Daoy (cell line): ENCODE measurements at places on chromosomes 7 and 10. TPM values are rescaled to one million over a fixed set of nuclear protein-coding genes. Genes with fewer than 3 reads are reported as not detected.

The AGR3 gene
- not detected in 2 replicates for total RNA-seq

The UFSP1 gene
- 4.8 and 6.1 TPM in 2 replicates for total RNA-seq

The IFIT1B gene
- total RNA-seq = 0.09 TPM in 1 of 2 replicates, not detected in the other

The ANKRD1 gene
- 94.4 and 124 TPM in 2 replicates for total RNA-seq

The PTPRE gene
- total RNA-seq = 2.6 TPM in 2 replicates

The ADCY1 gene
- total RNA-seq = 0.34 and 0.80 TPM in 2 replicates
